ENCODE measurements at places on chromosomes 11 and 22.
A peak's percentile ranks its signal among the peaks of the same experiment; 100 is the strongest.

GRCh38 chr22:23787910-23788309, 1.1 kb downstream of the SMARCB1 start:
- no peak for DNase-seq

DNA sequence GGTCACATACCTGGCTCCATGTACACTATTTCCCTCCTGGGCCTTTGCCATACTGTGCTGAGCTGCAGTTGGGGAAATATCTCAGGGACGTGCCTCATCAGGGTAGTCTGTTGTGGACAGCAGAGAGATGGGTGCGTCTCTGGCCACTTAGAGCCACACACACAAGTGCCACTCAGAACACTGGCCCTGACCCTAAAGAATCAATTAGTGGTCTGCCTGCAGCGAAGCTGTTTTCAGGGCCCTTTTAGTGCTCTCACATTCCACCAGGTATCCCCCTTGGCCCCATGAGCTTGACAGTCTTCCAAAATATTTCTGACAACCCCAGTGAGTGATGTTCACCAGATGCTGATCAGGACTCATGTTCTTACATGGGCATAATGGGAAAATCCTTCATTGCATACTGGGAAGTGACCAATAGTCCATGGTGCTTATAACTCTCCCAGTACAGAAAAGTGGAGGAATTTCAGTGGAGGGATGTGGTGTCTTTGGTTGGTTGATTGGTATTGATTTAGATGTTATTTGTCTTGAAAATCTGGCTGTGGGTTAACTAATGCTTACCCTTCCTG, 66.1 kb downstream of the ME3 start:
- DNase-seq = no peak

GRCh38 chr11:126352934-126353801, 2.3 kb upstream of the ST3GAL4 start:
- DNase-seq = no peak

- DNase-seq = no peak
Measured at GRCh38 chr11:45500451-45500850, 165.0 kb downstream of the CHST1 start.

GRCh38 chr11:11725438-11725837, 103.6 kb upstream of the GALNT18 start:
- no peak for DNase-seq

DNA sequence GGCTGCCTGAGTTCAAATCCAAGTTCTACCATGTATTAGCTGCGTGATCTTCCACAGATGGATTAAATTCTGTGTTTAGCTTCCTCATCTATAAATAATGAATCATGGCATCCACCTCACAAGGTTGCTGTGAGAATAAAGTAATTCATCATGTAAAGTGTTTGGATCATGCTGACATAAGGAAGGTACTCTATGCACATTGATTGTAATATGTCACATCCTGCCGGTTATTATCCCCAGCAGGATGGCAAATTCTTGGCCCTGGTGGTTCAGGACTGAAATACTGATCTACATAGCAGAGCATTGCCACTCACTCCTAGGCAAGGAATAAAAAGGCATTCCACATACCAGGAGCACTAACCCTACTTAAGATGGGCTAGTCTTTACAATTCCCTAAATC, 40.8 kb downstream of the LGR4 start:
- no peak for DNase-seq

GRCh38 chr11:61380884-61381283, 11.5 kb upstream of the TMEM216 start:
- DNase-seq = no peak

GRCh38 chr22:47051441-47052071, 289.1 kb downstream of the TBC1D22A start:
- DNase-seq = no peak

GRCh38 chr11:116909245-116909644, 71.8 kb upstream of the APOA1 start:
- DNase-seq = no peak

- DNase-seq = peak; percentile 40
Measured at GRCh38 chr22:39266398-39267030, 21.7 kb upstream of the PDGFB start.

GRCh38 chr11:116421529-116422185, 351.1 kb downstream of the BUD13 start:
- no peak for DNase-seq

DNA sequence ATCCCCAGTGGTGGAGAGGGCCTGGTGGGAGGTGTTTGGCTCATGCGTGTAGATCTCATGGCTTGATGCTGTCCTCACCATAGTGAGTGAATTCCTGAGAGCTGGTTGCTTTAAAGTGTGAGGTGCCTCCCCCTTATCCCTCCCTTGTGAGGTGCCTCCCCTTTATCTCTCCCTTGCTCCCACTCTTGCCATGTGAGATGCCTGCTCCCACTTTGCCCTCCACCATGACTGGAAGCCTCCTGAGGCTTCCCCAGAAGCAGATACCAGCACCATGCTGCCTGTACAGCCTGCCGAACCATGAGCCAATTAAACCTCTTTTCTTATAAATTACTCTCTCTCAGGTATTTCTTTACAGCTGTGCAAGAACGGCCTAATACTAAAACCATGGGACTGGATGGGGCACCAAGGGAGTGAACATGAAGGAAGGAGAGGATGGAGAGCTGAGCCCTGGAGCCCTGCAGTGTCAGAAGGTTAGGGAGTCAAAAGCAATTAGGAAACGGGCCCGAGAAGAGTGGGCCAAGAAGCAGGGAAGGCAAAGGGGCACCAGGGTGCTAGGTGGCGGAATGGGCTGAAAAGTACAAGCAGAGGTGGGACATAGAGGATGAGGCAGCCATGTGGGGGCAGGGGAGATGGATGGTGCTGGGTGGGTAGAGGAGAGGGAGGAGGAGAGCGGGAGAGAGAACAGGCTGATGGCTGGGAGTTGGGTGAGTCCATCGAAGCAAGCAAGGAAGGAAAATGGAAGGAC, 9.4 kb downstream of the IFITM10 start:
- DNase-seq = no peak

DNA sequence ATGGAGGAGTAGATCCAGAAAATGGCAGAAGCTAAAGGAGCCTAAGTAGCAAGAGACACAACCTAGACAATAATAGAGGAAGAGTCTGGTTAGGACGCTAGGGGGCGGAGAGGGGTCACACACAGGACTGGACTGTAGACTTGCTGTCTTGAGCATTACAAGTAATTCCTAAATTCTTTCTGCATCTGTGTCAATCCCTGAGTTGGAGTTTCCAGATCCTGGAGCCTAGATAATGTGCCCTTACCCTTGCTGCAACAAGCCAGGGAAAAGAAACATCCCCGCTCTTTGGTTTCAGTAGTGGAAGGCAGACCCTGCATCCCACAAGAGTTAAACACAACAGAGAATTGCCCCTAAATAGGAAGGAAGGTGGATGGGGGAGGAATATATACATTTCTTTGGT, 14.9 kb upstream of the CCDC73 start:
- DNase-seq = peak; percentile 69

DNA sequence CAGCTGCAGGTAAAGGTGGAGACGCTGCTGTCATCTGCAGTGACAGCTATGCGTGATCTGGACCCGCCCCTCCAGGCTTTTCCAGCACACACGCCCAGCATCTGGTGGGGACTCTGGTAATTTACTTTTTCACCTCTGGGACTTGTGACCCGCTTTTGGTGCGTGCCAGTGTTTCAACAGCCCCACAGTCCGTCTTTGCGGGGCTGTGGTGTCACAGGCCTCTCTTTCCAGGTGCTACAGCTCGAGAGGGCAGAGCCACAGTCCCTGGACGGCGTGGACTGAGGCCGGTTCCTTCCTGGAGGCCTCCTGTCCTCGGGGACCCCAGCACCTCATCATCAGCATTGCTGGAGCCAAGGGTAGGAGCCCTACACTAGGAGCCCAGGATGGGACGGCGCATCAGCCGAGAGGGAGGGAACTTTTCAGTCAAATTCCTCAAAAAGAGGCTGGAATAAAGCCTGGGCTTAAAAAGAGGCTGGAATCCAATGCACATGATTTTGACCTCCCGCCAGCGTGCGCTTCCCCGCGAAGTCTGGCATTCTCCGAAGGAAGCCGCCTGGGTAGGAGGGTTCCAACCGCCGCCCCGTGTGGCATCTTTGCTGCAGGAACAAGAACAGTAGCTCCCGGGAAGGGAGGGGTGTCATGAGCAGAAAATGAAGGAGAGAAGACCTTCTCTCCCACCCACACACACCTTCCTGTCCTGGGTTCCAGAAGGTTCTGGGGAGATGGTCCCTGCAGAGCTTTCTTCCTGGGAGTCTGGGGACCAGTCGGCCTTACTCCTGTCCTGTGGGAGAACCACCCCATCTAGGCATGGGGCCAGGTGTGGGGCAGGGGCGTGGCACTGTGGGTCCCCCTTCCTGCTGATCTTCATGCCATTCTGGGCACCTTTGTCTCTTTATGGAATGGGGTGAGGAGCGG, 25.7 kb upstream of the KRTAP5-7 start:
- no peak for DNase-seq

- DNase-seq = no peak
Measured at GRCh38 chr11:62256281-62256680, 13.7 kb upstream of the SCGB2A2 start.

- no peak for DNase-seq
Measured at GRCh38 chr11:58061813-58062212, 31.1 kb downstream of the OR6Q1 start.

Measured in globus pallidus (tissue), 1 donor.